Renal cortex interstitium (tissue), 15 donors: ENCODE measurements at places on chromosomes 6 and 20.

GRCh38 chr6:122778302-122778701, 1.2 kb upstream of the FABP7 start:
- no peak for DNase-seq

GRCh38 chr6:135182071-135183001, 1.2 kb downstream of the MYB start:
- peak; percentile 9 for DNase-seq

- DNase-seq: no peak
Observed at GRCh38 chr6:54267798-54268197, 40.4 kb upstream of the TINAG start.

- DNase-seq: no peak
Observed at GRCh38 chr20:50772420-50773185, 22.3 kb upstream of the BCAS4 start.

GRCh38 chr6:13453771-13454251, 33.6 kb downstream of the GFOD1 start:
- DNase-seq: no peak
